Esophagus (tissue), 2 donors: ENCODE measurements at places on chromosomes 5 and 9. TPM values are rescaled to one million over a fixed set of nuclear protein-coding genes. Genes with fewer than 3 reads are reported as not detected.

PLCXD3 gene
- polyA plus RNA-seq, result 0.10 TPM

SH2D3C gene
- polyA plus RNA-seq, result 2.8 TPM

DBH gene
- not detected for polyA plus RNA-seq

TMC1 gene
- polyA plus RNA-seq, result 6.1 TPM

C5orf52 gene
- not detected for polyA plus RNA-seq

GPR151 gene
- not detected for polyA plus RNA-seq

COL15A1 gene
- polyA plus RNA-seq, result 5.2 TPM

F2RL2 gene
- polyA plus RNA-seq, result 0.21 TPM
